ENCODE measurements at places on chromosomes 11 and 22.

DNA sequence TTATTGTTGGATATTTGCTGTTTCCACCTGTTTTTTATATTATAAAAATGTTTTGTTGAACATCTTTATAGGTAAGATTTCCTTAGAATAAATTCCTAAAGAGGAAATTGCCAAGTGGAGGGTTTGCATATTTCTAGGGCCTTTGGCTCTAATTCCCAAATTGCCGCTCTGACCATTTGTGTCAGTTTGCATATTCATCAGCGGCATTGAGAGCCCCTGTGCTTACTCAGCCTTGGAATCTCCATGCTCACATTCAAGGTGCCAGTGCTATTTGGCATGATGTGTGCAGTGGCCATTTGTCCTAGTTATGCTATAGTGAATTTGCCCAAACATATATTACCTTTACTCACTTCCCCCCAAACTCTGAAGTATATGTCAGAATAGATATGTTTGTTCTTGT is 25.5 kb downstream of the KREMEN1 start:
- no peak for DNase-seq

- DNase-seq: no peak
Measured at GRCh38 chr11:80144897-80145594, 704.2 kb upstream of the TENM4 start.

- no peak for DNase-seq
Measured at GRCh38 chr11:79066456-79067351, 374.1 kb downstream of the TENM4 start.

DNA sequence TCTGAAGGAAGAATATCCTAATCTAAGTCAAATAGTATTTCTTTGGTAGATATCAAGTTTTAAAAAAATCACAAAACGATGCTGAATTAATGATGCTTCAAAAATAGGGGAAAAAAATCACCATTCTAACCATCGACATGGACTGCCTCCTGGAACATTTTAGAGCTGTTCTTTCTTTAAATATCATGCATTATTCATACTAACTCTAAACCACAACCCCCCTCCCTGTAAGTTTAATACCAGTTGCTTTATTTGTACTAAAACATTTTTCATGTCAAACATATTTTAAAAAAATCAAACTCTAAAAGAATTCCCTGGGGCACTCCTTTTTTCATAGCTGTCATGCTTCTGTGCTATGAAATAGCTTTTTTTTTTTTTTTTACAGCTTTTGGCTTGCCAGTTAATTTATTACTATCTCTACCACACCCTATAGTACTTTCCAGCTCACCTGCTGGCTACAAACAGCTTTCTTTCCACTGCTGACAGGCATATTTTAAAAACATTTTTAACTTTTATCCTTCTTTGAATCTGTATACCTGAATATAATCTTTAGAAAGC is 256.9 kb downstream of the SOX6 start:
- DNase-seq: no peak

DNA sequence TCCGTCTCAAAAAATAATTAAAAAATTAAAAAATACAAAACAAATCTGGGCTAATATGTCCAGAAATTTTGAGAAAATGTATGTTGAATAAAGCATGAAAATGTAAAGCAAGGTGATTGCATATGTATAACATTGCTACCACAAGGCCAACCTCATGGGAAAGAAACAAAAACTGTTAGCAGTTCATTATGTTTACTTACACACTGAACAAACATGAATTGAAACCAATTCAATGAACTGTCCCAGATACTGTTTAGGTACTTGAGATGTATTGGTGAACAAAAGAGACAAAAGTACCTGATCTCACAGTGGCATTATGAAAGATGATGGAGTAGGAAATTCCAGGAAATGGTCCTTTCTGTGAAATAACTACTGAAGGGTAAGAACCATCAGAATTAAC is 43.8 kb upstream of the IGLL5 start:
- DNase-seq: no peak

- no peak for DNase-seq
Measured at GRCh38 chr11:124892146-124892545, 5.5 kb downstream of the ROBO4 start.

DNA sequence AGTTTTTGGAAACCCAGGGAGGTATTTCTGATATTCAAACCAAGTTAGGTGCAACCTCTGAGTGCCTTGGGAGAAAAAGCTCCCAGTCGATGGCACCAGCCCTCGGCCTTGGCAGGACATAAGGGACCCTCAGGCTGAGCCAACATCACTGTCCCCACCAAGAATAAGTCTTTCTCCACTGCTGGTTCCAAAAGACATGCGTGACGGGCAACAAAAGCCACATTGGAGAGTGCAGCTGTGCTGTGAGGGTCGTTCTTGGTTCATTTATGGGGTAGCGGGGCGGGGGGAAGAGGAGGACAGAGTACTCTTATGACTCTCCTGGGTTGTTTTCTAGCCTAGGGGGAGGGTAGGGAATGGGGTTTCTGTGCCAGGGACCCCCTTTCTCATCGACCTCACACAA is 11.2 kb upstream of the TPCN2 start:
- no peak for DNase-seq

Data from skin of body (tissue), 3 donors.